ENCODE measurements at places on chromosomes 4 and X.

GRCh38 chr4:108527723-108528122 lies 92.7 kb upstream of the RPL34 start:
- DNase-seq = no peak

DNA sequence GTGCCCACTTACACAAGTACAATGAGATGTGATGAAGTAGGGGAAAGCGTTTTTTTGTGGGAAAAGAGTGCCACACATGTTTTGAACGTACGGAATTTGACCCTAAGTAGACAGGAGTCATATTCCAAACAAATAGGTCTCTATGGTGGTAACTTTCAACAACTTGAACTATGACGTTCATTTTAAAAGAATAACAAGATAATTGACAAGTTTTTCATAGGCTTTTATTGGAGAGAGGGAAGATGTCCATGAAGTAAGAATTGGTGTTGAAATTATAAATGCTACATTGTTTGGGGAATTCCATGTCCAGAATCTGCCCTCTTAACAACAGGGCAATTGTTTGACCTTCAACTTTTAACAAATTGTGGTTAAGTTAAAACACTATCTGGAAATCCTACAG lies 126.5 kb downstream of the GASK1B start:
- DNase-seq = no peak

DNA sequence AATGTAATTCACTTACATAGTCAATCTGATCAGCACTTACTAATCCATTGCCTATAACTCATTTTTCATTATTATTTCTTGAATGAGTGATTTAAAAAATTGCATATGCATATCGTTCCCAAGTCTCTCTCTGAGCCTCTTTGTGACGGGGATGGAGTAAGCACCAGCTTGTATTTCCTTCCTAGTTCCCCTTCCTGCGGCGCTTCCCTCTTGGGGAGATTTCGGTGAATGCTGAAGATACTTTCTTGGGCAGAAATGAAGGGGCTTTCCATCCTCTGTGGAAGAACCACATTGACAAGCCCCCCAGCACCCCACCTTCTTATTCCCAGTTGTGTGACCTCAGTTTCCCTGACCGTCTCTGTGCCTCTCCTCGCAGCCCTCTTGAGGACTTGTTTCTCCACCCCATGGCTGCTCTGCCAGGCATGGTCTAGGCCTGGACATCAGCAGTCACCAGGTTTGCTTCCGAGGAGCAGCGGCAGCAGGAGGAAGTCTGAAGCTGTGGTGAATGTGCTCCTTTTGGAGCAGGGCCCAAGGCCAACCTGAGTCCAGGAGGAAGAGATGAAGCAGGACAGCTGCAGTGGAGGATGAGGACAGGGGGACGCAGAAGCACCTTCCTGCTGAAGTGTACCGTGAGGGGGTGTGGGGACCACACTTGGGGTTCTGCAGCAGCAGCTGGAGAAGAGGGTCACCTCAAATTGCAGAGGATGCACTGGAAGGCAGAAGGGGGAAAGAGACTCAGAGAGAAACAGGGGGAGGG lies 124.9 kb downstream of the IRF2 start:
- DNase-seq = no peak

- no peak for DNase-seq
Measured at GRCh38 chrX:25285598-25285997, 269.8 kb upstream of the ARX start.

- peak; percentile 21 for DNase-seq
Measured at GRCh38 chrX:71532078-71532752, 689 bp upstream of the OGT start.

GRCh38 chr4:125368671-125369081 lies 53.9 kb downstream of the FAT4 start:
- peak; percentile 24 for DNase-seq

GRCh38 chrX:45986081-45986480 lies 559.1 kb downstream of the ZNF674 start:
- no peak for DNase-seq

DNA sequence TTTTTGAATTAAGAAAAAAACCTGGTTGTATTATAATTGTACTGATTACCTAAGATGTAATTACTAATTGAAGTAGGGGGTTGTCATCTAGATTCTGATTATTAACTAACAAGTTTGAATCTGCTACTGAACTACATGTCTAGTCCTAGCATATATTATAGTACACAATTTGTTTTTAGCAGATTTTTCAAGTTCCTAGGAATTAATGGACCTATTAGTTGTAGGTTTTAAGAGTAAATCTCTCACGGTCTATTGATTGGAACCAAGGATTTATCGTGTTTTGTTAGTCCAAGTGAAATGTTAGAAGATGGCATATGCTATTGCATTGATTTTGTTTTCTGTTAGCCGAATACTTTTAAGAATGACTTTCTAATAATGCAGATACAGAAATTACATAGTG lies 20.8 kb downstream of the PTPN13 start:
- no peak for DNase-seq

DNA sequence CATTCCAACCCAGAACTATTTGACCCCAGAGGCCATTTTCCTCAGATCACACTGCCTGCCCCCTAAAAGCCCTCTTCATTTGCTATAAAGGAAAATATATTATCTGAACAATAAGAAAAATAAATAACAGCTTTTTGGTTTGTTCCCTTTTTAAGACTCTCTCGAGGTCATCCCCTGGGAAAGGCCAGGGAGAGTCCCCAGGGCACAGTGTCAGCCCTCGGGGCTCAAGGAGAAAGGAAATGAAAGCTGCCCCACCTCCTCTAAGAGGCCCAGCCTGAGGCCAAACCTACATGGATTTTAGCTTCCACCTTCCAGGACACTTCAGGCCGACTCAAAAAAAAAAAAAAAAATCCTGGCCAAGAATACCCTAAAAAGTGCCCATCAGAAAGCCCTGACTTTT lies 97.6 kb downstream of the SH3KBP1 start:
- DNase-seq = no peak

- DNase-seq = no peak
Measured at GRCh38 chr4:21529214-21529613, 419.4 kb downstream of the KCNIP4 start.

DNA sequence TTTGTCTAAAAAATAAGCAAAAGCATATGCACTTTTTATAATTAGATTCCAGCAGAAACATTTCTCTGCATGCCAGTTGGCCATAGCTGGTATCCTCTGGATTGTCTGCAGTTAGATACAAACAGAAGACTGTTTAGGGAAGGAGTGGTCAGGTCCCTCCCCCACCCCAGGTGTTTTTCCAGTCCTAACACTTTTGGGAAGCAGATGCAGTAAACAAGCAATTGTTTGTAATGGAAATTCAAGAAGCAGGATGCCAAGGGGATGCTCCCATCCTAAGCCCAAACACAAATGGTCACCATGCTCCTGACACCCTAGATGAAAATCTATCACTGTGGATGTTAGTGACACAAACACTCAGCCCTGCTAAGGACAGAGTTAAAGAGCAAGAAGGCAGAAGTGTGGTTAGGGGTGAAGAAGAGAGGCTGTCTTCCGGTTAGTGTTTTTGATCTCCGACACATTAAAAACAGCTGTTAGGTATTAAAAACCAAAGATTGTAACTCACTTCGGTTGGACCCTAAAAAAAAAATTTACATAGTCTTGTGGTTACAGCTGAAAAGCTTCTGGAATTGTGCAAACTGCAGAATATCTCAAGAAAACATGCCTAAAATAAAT lies 7.9 kb downstream of the LEF1 start:
- no peak for DNase-seq

DNA sequence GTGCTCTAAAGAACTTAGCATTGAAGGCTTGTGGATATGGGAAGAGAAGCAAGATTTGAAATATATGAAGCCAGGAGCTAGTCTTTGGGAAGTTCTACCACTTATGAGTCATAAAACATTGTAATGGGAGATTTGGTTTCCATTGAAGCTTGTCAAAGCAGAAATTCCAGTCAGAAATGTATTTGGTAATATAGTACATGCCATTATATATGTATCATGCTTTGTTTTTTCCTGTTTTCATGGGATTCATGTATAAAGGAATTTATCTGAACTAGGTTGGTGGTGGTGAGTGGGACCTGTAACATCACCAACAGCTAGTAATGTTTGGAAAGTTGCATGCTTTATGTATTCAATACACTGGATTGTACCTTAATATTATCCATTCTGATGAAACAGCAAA lies 14.6 kb upstream of the DCAF8L2 start:
- no peak for DNase-seq

GRCh38 chr4:23768541-23768940 lies 121.3 kb downstream of the PPARGC1A start:
- DNase-seq = no peak

- no peak for DNase-seq
Measured at GRCh38 chr4:94880956-94881355, 123.2 kb downstream of the BMPR1B start.

DNA sequence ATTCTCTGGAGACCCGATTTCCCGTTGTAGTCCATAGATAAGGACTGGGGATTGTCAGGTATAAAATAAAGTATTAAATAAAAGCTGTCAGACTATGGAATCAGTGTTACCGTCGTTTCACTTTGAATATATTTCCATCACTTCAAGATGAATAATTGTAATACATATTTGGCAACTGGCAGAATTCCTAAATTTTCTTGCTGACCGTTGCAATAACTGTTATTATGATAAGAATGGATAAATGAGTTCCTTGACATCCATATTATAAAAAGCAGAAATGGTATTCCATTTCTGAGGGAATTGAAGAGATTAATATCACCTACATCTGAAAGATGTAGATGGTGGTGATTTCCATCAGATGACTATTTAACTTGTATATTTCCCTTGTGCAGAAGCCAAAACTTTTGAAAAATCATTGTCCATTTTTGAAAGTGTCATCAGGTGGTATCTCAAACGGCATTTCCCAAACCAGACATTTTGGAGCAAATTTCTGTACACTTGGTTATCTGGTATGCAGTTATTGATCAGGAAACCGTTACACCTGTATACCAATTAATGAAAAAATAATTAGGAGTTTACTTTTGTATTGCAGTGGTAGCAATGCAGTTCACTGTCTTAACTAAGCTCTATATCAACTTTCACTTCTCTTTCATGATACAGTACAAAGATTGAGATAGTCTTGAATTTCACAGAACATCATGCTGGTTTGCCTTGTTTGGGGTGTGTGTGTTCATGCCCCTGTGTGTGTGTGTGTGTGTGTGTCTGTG lies 878.5 kb downstream of the PCDH18 start:
- no peak for DNase-seq

- no peak for DNase-seq
Measured at GRCh38 chr4:109094056-109094455, 208.4 kb downstream of the COL25A1 start.

- DNase-seq = no peak
Measured at GRCh38 chr4:152265149-152265621, 270.7 kb downstream of the FBXW7 start.

DNA sequence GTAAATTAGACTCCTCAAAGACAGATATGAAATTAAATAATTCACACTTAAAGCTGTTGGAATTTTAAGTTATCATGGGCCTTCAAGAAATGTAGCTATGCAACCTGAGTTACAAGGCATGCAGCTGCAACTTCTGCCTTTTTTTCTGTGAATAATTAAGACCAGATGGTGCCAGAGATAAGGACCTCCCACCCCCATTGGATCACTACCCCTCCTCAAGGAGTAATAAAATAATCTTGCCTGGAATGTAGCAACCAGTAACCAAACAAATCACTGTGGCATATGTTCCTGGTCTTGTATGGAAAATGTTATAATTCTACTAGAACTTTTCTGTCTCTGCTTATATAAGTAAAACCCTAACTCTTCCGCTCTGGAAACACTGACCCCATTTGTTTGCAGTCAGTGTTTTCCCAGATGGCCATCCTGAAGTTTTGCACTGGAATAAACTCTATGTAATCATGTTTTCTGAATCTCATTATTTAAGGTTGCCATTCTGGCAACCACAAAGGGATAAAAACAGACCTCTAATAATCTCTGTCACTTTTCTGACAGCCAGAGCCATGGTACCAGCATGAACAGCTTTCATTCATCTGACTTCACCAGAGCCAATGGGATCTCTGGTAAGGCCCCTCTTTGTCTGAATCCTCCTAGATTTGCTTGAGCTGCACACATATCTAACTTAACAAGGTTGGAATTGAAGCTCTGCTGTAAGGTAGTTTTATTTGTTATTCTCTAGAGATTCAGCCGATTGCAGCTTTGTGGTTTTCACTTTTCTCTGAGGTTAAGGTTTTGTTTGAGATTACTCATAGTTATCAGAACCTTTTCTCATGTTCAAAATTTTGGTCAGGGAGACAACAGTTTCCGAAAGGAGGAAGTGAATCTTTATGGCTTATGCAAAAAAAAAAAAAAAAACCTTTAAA lies 274.6 kb downstream of the NAF1 start:
- peak; percentile 44 for DNase-seq

GRCh38 chrX:136210243-136210642 lies 41.0 kb downstream of the MAP7D3 start:
- DNase-seq = no peak

GRCh38 chrX:117895418-117895817 lies 221.2 kb downstream of the KLHL13 start:
- DNase-seq = no peak
